Tibial nerve (tissue), 4 donors: ENCODE measurements at places on chromosomes 1 and 21.
A peak's percentile ranks its signal among the peaks of the same experiment; 100 is the strongest.

DNA sequence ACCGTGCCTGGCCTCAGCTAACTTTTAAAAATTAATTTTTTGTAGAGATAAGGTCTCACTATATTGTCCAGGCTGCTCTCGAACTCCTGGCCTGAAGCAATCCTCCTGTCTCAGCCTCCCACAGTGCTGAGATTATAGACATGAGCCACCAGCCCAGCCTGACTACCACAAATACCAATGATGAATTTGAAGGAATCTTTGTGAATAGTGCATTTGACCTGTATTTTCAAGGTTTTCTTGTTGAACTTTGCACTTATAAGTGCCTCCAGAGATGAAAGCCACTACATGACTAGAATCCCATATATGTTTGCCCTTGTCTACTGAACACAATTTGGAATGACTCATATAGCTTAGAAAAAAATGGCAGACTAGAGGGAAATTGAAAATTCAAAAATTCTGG is 297.3 kb downstream of the NFIA start:
- no peak for DNase-seq

DNA sequence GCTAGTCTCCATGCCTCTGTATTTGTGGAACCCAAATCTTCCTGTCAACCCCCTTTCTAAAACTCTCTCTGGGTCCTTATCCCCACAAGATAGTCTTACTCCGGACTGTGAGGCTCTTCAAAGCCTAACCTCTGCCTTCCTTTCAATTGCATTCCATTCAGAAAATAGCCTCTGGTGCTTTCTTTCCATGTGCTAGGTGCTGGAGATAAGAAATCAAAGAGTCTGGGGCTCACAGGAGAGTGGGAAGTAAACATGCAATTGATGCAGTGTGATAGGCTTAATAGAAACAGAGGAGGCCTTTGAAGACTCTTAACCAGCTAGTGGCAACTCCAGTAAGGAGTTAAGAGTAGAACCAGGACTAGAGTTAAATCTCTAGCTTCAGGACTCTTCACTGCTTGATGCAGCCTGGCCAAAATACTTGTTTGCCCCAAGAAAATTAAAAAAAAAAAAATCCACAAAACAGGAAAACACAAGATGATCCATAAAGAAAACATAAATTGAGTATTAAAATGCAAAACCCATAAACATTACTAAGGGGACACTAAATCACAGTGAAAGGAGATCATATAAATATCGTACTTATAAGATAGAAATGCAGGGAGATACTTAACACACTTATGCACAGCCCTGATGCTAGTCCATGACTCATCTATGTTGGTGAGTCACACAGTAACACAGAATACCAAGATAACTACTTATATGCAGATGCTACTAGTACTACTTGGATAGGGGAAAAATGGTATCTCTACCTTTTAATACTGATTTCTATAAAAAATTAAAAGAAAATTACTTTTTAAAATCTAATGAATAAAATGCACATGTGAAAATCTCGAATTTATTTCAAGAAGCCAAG is 341.5 kb downstream of the KCNH1 start:
- DNase-seq, result no peak

GRCh38 chr1:228007801-228008341 is 1.1 kb downstream of the WNT3A start:
- no peak for DNase-seq

GRCh38 chr1:34167389-34167788 is 2.4 kb upstream of the CSMD2 start:
- no peak for DNase-seq

- DNase-seq, result peak; percentile 27
Observed at GRCh38 chr1:227759341-227760300, 24.4 kb downstream of the SNAP47 start.
